CD4-positive, alpha-beta T cell (primary cell): ENCODE measurements at places on chromosomes 3 and 15.

DNA sequence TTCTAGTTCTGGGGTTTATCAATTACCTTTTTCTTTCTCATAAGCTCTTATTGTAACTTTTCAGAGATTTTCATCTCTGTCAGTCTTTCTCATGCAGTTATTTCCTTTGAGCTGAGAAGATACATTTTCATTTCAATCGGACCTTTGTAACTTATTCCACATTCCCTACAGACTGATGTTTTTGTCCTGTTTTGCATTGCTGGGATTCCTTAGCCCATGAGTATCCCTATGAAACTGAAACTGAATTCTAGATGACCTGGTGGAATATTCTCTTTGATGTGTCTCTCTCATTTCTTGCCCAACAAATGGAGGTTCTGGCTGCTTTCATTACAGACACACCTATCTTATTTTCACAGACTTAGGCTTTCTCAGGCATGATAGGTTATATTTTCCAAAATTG, 10.5 kb upstream of the EPHA6 start:
- DNase-seq: no peak

DNA sequence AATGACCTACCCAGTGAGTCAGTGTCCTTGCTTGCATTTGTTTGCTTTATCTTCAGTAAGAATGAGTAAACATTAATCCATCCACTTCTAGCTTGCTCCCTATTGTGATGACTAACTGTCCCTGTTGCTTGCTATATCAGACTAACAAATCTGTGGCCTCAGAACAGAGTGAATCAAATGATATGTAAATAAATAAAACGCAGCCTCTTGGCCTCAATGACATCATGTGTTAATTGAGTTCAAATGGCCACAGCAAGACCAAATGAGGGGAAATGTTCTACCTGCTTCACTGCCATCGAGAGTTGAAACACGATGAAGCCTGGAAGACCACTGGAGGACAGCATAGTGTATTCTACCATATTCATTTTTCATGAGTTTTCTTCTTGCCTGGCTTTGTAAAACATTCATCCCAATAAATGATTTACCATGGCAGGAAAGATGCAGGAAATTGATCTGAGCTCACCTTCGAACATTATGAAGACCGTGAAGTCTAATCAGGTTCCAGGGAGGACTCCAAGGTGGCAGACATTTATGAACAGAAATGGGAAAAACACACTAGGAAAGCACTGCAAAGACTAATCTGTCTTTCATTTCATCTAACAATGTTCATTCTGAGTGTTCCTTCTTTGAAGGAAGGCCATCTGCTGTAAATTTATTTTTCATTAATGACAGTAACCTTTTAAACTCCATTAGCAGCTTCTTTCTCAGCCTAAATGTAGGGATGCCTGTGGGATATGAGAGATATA, 1144.5 kb downstream of the TUSC7 start:
- DNase-seq: no peak

- DNase-seq: no peak
Measured at GRCh38 chr3:14256046-14256445, 77.4 kb downstream of the LSM3 start.

GRCh38 chr15:101225658-101226057, 26.2 kb downstream of the CHSY1 start:
- DNase-seq: no peak

DNA sequence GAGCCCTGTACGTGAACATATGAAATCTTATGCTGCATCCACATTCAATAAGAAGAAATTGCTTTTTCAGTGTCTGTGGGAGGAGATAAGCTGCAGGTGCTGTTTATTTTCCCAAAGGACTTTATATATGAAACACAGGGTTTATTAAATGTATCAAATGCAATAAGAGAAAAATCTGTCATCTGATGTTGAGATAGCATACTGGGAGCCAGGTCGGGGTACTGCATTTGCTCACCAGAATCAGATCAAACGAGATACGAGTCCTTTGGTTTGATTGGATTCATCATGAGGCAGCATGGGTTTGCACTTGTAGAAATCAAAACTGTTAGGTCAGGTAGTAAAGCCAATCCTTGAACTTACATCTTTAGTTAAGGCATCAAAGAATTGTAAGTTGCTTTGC, 91.4 kb downstream of the SLC49A4 start:
- DNase-seq: no peak

GRCh38 chr15:78301828-78302227, 2.4 kb upstream of the SKIC8 start:
- no peak for DNase-seq

- DNase-seq: no peak
Measured at GRCh38 chr3:36244728-36245127, 135.6 kb upstream of the STAC start.

DNA sequence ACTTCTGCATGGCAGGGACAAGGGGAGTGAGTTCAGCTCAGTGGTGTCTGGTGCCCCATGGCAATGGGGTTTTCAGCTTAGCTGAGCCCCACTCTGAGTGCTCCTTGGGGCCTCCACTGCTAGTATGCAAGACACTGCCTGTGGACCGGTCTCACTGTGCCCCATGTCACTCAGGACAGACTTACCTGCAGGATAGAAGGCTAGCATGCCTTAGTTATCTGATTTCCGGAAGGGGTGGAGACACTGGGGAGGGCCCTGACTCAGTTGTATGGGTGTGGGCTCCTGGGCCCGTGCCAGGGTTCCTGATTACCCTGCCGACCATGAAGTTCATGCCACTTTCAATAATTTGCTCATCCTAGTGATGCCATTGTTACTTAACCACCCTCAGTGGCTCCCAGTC, 4.3 kb upstream of the SLC6A20 start:
- no peak for DNase-seq

DNA sequence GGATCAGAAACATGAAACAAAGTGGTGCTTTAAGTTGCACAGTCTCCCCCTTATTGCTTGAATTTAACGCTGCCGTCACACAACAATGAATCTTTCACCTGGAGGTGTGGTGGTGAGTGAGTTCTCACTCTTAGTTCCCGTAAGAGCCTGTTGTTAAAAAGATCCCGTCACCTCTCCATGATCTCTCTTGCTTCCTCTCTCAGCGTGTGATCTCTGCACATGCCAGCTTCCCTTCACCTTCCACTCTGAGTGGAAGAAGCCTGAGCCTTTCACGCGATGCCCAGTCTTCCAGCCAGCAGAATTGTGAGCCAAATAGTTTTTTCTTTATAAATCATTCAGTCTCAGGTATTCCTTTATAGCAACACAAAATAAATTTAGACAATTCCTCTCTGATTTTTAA, 136.7 kb upstream of the CHL1 start:
- DNase-seq: no peak

- DNase-seq: no peak
Measured at GRCh38 chr3:8625991-8626390, 18.6 kb downstream of the SSUH2 start.

- no peak for DNase-seq
Measured at GRCh38 chr3:4508048-4508981, 15.2 kb downstream of the ITPR1 start.

DNA sequence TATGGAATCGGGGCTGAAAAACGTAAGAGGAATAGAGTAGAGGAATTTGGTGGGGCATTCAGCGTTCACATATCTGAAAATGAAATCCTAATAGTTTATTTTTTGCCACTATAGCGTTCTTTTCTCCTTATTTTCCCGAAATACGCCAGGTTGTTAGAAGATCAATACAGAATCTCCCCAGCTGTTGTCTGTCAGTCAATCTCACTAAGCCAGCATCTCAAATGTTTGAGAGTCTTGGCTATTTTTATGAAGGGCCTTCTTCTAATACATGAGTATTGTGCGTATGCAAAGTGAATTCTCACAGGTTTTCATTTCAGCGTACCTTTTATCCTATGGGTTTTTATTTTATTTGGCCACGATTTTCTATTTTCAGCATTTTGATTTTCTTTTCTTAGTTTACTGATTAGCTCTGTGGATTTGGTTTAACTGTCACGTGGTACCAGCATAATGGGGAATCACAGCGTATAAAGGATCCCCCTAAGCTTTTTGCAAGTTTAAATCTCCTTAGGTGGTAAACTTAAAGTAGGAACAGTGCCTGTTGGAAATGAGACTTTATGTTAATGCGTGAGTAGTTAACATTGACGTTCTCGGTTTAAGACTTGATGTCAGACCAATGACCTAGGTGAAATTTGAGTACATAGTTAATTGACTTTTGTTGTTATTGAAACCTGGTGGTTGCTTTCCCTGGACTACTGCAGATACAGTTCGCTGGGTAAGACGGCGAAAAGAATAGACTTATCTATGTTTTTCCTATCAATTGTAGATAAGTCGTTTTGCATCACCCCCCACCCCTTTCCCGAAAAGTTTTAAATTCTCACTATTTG, 1.3 kb downstream of the FXR1 start:
- DNase-seq: no peak

DNA sequence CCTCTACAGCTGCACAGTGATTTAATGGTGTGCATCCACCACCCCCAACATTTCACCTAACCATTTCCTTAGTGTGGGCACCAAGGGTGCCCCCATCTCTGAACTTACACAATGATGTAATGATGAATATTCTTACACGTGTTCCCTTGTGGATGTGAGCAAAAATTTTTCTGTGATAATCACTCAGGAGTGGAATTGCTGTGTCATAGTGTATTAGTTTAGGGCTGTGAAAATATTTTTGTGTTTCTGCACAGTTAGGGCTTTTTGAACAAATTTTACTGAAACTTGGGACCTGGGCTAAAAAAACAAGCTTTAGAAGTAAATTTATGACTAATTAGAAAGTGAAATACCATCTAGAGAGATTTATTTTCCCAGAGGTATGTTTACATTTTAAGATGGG, 134.5 kb upstream of the CCNL1 start:
- DNase-seq: no peak

DNA sequence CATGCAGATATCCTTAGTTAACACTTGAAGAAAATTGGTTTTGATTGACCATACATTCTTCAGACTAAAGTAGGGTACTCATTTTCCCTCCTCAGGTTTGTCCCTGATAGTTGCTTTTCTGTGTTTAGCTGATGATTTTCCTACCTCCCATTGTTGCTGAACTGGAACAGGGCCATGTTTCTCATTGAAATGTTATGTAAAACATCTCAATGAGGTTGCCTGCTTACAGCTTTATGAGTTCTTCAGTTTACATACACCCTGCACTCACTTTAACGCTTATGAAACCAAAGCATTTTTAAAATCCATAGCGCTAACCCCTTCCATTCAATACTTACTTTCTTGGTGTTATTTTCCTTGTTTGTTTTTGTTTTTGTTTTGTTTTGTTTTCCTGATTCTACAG, 61.9 kb downstream of the HMG20A start:
- DNase-seq: no peak

GRCh38 chr3:175075269-175075668, 216.1 kb downstream of the NAALADL2 start:
- DNase-seq: no peak

DNA sequence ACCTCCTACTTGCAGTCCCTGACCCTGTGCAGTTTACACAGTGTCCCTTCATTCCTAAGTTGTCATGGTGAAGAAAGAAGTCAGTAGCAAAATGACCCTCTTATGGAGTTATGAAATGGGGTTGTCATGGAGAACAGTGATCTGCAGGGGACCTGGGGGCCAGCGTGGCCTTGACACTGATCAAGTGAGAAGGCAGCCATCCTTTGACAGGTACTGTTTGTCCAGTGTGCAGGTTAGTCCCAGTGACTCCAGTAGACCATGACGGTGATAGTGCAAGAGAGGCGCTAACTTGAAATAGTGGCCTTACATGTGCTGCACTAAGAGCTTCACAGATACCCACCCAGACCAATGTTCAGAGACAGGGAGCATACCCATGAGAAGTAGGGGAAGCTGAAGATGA, 87.9 kb downstream of the IL12A start:
- no peak for DNase-seq

DNA sequence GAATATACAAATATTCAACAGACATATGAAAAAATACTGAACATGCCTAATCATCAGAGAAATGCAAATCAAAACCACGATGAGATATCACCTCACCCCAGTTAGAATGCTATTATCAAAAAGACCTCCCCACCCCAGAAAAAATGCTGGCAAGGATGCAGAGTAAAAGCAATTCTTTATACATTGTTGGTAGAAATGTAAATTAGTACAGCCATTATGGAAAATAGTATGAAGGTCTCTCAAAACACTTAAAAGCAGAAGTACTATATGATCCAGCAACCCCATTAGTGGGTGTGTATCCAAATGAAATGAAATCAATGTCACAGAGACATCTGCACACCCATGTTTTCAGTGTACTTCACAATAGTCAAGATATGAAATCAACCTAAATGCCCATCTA, 308.7 kb downstream of the CHST2 start:
- no peak for DNase-seq

DNA sequence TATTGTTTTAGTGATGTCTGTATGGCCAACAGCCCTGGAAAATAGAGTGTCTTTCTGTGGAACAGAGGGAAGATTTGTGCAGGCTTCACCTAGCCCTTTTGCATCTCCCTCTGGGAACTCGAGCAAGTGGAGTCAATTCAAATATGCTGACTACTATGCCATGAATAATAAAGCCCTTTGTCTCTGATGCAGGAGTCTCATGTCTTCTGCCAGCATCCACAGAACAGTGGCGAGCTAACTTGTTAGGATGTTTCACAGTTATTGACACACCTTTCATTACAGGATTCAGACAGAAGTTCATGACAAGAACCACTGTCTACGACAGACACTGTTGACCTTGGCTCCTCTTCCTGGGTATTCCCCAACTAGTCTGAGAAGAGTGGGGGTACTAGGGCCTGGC, 15.6 kb upstream of the CCDC54 start:
- no peak for DNase-seq

GRCh38 chr3:37935756-37936666, 54.6 kb upstream of the VILL start:
- no peak for DNase-seq

DNA sequence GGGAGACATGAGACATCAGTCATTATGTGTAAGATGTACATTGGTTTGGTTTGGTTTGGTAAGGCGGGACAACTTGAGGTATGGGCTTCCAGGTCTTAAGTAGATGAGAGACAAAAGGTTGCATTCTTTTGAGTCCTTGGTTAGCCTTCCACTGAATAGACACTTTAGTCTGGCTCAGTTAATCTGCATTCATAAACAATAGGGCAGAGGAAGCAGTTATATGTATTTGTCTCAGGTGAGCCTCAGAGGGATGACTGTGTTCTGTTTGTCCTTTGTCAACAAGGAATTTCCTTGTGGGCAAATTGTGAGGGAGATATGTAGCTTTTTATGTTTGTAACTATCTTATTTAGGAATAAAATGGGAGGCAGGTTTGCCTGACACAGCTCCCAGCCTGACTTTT, 50.4 kb downstream of the TCF12 start:
- DNase-seq: no peak
